ENCODE measurements at places on chromosomes 13 and 19.

DNA sequence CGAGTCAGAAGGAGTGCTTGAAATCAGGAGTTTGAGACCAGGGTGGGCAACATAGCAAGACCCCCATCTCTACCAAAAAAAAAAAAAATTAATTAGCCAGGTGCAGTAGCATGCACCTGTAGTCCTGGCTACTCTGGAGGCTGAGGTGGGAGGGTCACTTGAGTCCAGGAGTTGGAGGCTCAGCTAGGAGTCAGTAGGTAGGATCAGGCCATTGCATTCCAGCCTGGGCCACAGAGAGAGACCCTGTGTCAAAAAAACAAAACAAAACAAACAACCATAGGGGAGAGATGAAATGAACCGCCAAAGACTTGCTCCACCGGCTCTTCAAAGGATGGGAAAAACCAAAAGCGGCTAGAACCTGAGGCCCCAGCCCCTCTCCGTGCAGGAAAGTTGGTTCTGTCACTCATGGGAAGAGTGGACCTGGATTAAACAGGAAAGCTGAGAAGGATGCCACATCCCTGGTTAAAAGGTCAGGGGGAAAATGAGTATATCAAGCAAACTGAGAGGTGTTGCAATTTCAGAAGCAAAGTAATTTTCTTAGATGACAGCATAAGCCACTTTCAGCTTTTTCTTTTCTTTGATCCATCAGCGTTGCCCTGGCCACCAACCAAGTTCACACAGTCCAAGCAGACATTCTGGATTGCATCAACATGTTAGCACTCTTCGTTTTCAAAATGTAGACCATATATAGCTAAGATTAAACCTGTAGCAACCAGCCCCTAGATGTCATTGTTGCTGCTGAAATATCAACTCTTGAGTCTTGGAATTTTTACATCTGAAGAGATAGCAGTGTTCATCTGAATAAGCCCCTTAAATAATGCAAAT lies 8.9 kb upstream of the ZNF507 start:
- DNase-seq, result no peak

DNA sequence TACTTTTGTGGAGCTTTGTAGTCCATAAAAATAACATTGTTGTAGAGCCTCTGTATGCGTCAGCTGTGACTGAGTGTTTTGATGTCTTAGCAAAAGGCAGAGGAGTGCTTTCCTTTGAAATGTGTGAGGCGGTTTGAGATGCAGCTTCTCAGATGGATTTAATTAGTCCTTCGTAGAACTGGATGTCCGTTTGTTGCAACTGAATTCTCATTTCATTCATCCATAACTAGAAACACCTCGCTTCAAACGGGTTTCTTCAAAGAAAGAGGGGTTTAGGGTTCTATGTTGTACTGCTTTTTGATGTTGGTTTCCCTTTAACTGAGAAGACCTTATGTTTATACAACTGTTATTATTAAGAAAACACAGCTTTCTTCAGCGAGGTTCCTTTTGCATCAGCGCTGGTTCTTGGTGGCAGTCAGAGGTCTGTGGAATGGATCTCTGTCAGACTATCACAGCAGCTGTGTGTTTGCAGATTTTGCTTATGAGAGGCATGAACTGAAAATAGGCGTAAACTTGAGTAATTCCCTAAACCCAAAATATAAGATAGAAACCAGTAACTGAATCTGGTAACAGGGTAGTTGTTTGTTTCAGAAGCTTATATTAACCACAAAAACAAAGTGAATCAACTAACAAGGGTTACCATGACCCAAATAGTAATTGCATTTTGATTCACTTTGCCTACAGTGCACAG lies 194.4 kb downstream of the GGACT start:
- no peak for DNase-seq

DNA sequence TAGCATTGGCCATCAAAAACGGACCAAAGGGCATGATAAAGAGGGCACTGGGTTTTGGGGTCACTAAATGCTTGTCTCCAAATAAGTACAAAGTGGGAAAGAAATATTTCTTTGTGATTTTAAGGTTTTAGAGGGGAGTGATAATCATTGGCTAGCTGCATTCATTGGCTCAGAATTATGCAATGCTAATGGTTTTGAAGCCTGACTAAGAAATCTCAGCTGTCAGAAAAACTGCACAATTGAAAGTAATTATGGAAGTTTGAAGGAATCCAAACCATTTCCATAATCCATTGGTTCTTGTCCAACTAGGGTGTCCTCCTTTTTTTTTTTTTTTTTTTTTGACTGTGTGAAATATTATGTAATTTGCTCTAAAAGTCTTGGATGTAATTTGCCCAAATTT lies 88.2 kb upstream of the ARGLU1 start:
- no peak for DNase-seq

DNA sequence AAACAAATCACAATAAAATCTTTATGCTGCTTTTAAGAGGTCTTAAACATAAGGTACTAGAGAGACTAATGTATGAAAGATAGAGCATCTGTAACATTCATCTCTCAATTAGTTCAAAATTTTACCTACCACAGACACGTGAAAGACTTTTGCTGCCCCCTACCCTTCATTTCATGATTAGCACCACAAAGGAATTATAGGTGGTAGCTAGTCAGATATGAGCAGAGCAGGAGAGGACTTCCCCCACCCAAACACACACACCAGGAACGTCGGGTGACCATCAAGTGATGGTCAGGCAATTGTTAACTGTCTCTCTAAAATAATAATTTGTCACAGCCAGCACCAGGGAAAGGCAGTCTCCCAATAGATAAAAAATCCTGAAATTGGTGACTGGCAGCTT lies 1531.7 kb upstream of the SPRY2 start:
- DNase-seq, result no peak

- peak; percentile 63 for DNase-seq
Observed at GRCh38 chr13:112873851-112874750, 94.9 kb upstream of the MCF2L start.

GRCh38 chr13:27973291-27973690 lies 4.2 kb upstream of the CDX2 start:
- no peak for DNase-seq

DNA sequence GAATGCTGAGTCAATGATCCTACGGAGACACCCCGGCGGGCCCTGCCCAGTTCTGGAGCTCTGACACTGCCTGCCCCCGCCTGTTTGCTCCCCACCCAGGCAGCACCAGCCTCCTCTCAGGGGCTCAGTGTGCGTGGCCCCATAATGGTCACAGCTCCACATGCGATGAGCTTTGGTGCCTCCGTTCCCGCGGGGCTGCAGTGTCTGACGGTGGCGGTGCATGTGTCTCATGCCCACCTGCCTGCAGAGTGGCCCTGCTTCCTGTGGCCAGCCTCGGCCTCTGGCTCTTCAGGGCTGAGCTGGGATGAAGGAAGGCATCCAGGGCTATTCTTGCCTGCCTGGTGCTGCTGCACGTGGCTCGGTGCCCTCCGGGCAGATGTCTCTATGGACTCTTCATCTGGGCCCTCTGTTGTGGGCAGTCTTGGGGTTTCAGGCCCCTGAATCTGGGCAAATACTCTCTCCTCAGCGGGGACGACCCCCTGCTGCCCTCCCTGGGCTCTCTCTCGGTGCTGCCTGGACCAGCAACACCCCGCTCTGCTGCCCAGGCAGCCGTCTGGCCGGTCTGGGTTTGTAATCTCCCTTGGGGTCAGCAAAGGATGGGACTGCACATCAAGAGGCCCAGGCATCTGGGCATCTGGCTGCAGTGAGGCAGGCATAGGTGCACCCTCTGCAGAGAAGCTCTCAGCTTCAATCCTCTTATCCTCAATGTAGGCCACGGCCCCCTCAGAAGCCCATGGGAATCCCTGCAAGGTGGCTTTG lies 19.3 kb upstream of the TMEM255B start:
- no peak for DNase-seq

DNA sequence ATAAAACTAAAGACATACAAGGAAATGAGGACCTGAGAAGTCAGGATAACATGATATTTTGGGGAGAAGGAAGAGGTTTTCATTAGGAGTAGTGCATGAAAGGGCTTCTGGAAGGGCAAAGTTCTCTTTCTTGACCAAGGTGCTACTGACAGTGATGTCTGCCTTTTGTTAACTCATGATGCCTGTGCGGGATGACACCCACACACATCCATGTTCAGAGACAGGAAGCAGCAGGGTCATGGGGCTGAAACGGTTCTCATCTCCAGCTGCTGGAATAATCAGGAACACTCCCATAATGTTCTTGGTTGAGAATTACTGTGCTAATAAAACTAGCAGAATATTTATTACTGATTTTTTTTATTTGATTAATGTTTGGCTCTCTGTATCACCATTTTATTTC lies 29.1 kb downstream of the KCNC3 start:
- no peak for DNase-seq

- DNase-seq, result no peak
Observed at GRCh38 chr19:29887442-29887855, 54.6 kb upstream of the URI1 start.

- no peak for DNase-seq
Observed at GRCh38 chr19:50003810-50004419, 21.3 kb downstream of the VRK3 start.

DNA sequence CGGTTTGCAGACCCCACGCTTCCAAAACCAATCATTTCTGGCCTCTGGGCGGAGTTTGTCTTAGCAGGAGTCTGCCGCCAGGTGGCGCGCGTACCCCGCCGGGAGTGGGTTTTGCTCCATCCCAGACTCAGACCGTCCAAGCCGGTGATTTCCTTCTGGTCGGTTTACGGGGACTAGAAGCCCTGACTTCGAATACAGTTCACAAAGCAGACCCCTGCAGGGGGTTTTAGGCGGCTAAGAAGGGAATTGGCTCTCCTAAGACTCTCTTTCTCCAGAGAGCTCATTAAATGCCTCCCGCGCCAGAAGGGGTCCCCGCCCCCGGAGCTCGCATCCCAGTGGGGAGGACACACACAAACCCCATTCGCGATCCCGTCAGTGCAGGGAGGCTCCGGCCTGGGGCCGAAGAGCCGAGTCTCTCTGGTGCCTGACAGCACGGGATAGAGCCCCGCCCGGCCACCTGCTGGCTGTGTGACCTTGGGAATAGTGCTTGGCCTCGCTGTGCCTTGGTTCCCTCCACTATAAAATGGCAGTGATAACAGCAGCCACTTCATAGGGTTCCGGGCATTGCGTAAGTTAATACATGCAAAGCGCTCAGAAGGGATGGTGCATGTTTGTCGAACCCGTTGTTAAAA lies 8.6 kb upstream of the NUP62 start:
- DNase-seq, result peak; percentile 80

- no peak for DNase-seq
Observed at GRCh38 chr13:110108348-110109139, 198.4 kb downstream of the COL4A1 start.

DNA sequence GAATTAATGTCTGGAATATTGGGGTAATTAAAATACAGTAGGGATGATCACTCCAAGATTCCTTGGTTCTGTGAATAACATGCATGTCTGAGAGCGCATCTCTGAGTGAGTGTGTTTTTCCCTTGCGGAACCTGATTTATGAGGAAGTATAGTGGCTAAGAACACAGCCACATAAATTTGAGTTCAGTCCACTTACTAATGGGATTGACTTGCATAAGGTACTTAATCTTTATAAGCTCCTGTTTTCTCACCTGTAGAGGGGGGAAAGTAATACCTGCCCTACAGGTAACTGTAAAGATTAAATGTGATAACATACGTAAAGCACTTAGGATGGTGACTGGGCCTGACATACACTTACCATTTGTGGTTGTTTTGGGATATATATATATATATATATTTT lies 60.8 kb downstream of the KLF5 start:
- no peak for DNase-seq

DNA sequence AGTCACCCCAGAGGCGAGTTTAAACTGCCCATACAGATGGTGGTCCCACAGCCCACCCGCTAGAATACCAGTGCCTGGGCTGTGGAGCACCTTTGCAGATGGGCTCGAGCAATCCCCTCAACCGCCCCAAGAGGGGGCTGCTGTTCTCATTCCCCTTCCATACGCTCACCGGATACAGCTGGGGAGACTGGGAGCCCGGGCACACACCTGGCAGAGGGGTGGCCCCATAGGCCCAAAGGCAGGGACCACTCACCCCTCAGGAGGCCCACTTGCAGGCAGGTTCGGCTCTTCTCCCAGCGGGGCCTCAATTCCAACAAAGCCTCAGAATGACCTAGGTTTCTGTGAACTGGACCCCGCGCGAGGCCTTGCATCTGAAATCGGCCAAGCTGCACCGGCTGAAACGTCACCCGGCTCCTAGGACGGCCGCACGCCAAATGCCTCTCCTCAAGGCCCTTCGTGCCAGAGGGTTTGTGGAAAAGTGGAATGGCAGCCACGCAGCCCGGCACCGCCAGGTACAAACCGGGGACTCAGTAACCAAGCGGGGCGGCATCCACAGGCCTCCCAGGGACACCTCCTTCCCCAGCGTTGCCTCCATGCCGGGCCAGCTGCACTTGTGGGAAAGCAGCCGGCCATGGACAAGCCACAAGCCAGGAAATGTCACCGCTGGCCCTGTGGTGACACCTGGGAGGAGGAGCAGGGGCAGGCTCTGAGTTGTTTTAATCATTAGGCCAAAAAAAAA lies 18.7 kb downstream of the MLLT1 start:
- peak; percentile 37 for DNase-seq

GRCh38 chr19:57771417-57771816 lies 1.9 kb downstream of the ZNF586 start:
- no peak for DNase-seq

GRCh38 chr19:35346193-35347052 lies 1.3 kb upstream of the FFAR1 start:
- DNase-seq, result peak; percentile 74

DNA sequence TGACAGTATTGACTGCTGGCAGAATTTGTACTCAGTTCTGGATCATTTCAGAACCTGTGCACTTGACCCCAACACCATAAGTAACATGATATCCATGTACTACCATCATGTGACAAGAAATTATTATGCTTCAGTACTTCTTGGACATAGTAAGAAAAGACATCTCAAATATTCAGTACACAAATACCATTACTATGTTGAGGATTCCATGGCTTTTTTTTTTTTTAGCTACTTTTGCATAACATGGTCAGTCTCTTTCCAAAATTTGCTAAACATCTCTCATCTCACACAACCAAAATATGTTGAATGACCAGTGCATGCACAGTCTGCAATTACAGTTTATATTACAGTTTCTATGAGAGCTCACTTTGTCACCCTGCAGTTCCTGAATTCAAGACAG lies 85.3 kb downstream of the FLT1 start:
- DNase-seq, result no peak

GRCh38 chr13:32587811-32588170 lies 1.5 kb downstream of the PDS5B start:
- DNase-seq, result no peak

- no peak for DNase-seq
Observed at GRCh38 chr19:40718774-40719391, 2.0 kb downstream of the ITPKC start.

Data from stimulated activated CD4-positive, alpha-beta T cell treated with anti-CD3 and anti-CD28 coated beads, Interleukin-4, amount 100 ng/mL, for 1 hour (primary cell).